ENCODE measurements at places on chromosomes 5 and 9.

DNA sequence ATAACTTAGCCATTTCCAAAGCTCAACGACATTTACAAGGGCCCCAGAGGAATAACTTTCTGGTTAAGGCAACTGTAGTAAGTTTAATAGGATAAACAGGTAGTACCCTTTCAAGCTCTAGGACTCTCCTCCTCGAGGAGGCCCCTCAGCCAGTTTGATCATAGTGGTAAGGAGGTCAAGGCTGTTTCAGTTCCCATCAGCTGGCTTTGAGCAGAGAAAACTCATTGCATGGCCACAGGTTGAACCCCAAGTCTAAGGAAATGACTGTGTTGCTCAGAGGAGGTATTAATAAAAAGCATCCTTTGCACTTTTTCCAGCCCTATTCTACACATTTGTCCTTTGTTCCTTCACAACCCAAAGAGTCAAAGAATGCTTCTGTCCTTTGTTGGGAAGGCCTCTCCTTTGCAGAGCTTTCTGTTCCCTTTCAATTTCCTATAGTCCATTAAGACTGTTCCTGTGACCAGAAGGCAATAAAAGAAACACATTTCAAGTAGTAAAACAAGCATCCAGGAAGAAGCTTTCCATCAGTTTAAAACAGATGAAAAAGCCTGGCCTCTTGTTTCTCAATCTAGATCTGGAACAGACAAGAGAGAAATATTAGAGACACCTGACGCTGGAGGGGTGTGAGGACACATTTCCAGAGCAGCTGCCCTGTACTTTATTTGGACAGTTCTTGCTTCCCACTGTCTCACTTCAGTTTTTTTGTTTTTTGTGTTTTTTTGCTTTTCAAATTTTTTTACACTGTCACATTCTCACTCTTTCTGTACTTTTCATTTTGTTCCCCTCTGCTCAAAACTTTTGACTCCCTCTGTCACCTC lies 54.1 kb downstream of the PRRC1 start:
- DNase-seq = no peak

DNA sequence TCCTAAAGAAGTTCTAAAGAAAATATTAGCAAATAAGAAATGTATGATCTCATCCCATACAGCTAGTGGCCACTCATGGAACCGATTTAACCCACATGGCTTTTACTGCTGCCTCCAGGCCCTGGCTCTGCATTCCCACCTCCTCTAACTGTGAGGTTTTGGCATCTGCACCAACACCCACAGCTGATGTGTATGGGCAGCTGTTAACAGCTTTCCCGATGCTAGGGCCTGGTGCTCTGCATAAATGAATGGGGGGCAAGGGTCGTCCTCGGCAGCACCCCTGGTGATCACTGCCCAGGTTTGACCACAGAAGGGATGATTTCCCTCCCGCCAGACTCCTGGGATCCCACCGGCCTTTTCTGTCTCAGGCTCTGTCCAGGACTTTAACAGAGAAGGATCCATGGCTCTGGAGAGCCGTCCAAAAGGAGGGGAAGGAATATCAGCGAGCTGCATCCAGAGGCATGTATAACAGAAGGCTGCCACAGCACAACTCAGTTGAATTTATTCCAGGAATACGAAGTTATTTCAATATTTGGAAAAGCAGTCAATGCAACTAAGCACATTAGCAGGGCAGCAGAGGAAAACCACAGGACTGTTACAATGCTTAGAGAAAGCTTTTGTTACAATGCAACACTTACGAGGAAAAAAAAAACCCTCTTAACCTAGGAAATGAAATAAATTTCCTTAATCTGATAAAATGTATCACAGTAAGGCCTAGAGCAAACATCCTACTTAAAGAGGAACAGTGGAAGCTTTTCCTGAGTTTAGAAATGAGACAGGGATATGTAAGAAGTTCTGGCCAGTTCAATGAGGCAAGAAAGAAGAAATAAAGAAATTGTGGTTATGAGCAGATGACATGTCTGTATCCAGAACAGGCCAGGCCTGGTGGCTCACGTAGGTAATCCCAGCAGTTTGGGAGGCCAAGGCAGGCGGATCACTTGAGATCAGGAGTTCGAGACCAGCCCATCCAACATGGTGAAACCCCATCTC lies 63.1 kb downstream of the NACC2 start:
- no peak for DNase-seq

- no peak for DNase-seq
Observed at GRCh38 chr5:14236757-14237156, 93.6 kb downstream of the TRIO start.

GRCh38 chr5:171762021-171762608 lies 23.5 kb upstream of the SMIM23 start:
- no peak for DNase-seq

DNA sequence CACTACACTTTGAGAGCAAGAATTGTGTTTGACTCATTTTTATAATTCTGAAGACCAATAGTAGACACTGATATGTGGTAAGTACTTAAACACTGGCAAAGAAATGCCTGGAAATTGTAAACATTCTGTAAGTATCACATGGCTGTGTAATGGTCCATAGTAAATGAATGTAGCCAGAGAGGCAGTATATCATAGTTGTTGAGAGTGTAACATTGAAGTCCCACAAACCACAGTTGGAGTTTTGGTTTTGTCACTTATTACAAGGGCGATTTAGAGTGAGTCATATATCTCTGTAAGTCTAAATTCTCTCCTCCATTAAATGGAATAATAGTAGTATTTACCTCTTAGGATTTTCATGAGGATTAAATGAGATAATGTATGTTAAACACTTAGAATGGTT lies 181.1 kb upstream of the MEF2C start:
- DNase-seq = no peak

GRCh38 chr5:8813180-8813579 lies 732.7 kb downstream of the SEMA5A start:
- DNase-seq = no peak

DNA sequence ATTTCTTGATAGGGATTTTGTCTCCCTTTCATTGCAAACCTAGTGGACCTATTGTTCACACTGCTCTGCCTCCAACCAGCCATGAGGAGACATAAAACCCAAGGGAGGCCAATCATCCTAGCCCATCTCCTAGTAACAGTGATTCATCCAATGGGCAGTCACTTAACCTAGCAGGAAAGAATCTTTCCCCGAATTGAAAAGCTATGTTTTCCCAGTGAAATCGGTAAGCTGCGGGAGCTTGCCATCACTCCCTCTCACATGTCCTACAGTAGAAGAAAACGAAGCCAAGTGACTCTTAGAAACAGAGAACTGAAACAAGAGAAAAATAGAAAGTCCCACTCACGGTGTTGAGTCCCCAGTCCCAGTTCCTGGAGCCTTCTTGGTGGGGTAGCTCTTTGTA lies 123.3 kb downstream of the SUSD1 start:
- DNase-seq = no peak

GRCh38 chr9:91029650-91030361 lies 228.2 kb downstream of the SYK start:
- no peak for DNase-seq

DNA sequence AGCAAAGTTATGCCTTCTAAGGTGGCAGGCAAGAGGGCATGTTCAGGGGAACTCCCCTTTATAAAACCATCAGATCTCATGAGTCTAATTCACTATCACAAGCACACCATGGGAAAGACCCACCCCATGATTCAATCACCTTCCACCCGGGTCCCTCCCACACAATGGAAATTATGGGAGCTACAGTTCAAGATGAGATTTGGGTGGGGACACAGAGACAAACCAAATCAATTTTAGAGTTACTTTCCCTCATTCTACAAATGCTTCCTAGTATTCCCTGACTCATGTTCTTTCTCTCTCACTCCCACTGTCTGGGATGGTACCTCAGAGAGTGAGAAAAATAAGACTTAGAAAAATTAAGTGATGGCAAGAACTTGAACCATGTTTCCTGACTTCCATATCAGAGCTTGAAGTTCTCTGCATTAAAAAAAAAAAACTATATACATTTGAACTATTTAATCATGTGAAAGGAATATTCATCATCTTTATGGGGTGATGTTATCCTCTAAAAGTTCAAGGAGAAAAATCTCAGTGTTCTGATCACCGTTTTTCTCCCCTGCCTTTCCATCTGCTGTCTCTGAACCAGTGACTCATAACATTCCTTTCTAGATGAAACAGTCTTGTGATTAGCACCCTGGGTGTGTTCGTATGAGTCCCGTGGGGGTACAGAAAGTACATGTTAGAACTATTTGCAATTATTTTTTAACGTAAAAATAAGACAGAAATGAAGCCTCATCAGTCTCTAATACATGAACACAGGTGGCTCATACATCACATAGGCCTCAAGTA lies 282.9 kb downstream of the SLF1 start:
- DNase-seq = no peak

DNA sequence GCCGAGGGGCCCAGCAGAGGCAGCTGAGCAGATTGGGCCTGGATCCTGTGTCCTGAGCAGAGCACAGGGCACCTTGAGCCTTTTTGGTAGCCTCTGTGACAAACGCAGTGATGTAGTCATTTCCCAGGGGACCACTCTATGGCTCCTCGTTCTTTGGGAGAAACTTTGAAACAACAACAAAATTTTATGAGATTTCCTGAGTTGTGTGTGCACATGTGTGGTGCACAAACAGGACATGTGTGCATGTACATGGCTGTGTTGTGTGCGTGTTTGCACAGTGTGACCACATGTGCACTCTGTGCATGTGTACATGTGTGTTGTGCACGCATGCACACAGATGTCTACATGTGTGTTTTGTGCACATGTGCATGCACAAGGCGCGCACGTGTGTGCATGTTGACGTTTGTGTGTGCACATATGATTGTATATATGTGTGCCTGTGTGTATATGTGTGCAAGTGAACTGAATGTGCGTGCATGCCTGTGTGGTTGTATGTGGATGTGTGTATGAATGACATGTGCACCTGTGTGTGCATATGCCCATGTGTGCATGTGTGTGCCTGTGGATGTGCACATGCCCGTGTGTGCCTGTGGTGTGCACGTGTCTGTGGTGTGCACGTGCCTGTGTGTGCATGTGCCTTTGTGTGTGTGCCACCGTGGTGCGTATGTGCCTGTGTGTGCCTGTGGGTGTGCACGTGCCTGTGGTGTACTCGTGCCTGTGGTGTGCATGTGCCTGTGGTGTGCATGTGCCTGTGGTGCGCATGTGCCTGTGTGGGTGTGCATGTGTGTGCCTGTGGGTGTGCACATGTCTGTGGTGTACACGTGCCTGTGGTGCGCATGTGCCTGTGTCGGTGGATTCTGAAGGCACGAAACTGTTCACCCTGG lies 221.6 kb downstream of the CACNA1B start:
- DNase-seq = no peak

- no peak for DNase-seq
Observed at GRCh38 chr5:98258939-98259338, 514.5 kb upstream of the RGMB start.

GRCh38 chr5:166102947-166103346 lies 2188.5 kb upstream of the WWC1 start:
- DNase-seq = no peak

DNA sequence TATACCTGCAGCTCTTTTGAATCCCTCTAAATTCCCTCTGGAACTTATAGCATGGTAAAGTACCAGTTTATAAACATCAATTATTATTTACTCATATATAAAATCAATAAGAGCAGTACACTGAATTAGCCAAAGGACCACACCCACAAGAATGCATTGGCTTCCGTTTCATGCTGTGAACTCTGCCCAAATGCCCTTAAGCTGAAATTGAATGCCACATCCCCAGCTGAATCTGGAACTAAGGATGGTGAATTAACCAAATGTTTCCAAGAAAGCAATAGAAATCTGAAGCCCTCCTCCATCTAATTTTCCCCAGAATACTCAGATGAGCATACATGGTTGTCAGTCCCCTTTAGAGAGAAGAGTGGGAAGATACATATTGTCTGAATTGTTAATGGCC lies 436.4 kb upstream of the FTMT start:
- DNase-seq = no peak

DNA sequence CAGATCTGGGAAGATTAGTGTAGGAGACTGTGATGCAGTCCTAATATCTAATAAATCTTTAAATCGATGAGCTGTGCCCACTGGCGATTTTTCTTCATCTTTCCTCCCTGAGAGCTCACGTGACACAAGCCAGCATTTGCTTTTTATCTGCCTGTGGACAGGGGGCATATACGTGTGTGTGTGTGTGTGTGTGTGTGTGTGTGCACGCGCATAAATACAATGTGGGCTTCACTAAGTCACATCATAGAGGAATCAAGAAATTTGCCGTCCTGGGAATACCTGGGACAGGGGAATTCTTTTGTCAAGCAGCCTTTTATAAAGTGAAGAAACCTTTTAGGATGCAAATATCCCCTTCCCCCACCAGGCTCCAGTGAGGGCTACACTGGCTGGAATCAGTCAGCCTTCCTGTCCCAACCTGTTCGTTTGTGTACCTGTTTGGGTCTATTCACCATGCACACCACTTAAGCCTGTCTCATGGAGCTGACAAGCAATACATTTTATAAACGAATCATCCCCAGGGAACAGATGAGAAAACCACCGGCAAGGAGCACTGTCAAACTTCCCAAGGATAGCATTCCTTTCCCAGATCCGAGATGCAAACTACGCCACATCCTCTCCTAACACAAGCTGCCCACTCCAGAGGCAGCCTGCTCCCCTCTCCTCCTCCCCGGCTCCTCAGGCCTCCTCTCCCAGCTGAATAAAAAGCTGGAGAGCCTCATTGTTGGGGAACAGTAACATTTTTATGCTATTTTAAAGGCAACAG lies 2.7 kb downstream of the EPB41L4B start:
- DNase-seq = no peak

DNA sequence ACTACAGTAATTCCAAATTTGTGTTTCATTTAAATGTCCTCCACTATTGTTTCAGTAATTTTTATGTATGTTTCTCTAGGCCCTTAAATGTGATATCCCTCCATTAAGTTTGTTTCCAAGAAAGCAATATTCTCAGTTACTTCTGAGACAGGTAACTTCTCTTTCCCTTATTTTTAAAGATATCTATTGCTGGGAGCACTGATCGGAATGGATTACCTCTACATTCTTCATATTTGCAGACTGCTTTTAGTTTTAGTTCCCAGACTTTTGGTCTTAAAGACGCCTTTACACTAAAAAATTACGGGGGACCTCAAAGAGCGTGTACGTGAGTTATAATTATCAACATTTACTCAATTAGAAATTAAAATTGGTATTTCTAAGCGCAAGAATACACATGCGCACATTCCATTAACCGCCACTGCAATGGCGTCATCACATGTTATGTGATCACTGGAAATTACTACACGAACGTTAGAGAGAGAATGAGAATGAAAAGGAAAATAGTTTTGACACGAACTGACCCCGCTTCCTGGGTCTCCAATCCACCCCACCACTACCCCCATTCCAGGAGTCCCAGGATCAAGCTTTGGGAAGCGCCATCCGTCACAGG lies 519 bp upstream of the RAD50 start:
- no peak for DNase-seq

DNA sequence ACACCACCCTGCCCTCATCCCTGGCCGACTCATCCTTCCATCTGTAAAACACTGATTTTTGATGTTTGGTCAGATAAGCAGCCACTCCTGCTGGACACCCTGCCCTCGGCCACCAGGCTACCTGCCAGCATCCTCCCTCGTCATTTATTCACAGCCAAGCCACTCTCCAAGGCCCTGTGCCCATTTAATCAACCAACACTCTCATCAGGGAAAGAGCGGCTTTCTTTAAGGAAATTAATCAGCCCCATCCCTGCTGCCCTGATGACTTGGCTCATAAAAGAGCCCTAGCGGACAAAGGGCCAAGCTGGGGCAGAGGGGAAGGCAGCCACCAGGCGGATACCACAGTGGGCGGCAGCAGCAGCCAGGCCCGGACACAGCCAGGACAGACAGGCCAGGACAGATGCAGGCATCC lies 52.4 kb downstream of the GOLM1 start:
- DNase-seq = no peak

GRCh38 chr5:93673316-93673954 lies 68.0 kb downstream of the POU5F2 start:
- DNase-seq = no peak

GRCh38 chr5:169592937-169593650 lies 9.5 kb downstream of the SPDL1 start:
- no peak for DNase-seq

Measured in activated T-cell treated with anti-CD3 and anti-CD28 coated beads for 48 hours (primary cell).